ENCODE measurements at places on chromosomes 3 and 15.

GRCh38 chr3:157491136-157491535 is 12.1 kb downstream of the VEPH1 start:
- no peak for DNase-seq

DNA sequence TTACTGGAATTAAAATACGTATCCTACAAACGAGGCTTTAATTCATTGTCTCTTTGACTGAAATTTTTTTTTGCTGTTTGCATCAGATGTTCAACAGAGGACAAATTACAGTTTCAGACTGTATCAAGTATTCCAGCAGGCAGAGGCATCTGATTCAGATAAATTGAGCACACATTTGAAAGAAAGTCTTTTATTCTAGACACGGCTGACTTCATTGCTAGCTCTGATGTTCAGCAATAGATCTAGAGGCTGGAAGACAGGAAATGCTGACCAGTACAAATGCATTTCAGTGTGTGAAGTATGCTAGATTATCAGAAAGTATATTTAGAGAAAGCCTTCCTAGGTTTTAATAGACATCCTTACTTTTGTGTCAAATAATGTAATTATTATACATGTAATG is 472.2 kb downstream of the NLGN1 start:
- no peak for DNase-seq

DNA sequence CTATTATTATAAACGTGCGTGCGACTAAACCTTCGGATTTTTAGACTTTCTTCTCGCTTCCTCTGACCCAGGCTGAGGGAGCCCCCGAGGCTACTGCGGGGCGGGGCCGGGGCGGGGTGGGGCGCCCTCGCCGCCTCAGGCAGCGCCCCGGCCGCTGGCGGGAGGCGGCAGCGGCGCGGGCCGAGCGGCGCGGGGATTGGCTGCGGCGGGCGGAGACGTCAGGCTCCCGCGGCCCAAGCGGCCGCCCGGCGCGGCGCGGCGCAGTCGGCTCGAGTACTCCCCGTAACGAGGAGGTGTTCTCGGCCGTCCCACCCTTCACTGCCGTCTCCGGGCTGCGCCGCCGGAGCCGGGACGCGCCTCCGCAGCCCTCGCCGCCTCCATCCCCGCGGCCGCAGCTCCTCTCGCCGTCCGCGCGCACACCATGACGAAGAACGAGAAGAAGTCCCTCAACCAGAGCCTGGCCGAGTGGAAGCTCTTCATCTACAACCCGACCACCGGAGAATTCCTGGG is at the start of gene ATP1B3:
Gene ATP1B3, plus strand, starts transcription at position 263 of the 510 bp plus-strand sequence. Its CDS starts 159 bp downstream, at position 422.
- DNase-seq = peak; percentile 67

DNA sequence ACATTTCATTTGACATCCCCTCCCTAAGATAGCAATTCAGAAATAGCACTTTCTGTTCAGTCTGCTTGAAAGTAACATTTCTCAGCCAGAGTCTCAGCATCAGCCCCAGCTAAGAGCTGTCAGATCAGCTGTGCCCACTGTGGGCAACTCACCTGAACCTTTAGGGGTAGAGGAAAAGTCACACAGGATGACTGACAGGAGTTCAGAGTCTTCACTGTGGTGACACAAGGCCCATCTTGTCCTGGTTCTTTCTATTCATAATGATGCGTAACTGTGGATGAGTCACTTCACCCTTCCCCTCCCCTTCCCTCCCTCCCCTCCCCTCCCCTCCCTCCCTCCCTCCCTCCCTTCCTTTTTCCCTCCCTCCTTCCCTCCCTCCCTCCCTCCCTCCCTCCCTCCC is 96.1 kb upstream of the RASGRP1 start:
- DNase-seq = no peak

DNA sequence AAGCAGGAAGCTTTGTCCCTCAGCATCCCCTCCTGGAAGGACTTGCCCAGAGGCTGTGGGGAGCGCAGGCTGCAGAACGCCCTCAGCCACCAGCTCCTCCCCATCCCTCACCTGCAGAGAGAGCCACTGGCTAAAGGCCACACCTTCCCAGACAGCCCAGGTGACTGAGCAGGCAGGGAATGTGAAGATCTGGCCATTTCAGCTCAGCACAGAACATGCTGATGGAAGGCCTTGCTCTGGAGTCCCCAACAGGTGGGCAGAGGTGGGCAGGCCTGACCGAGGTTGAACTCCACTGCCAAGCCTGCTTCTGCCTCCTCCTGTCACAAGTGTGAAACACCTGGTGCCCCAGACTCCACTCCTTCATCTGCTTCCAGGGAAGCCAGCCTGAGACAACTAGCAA is 50.7 kb upstream of the SEC61A1 start:
- no peak for DNase-seq

DNA sequence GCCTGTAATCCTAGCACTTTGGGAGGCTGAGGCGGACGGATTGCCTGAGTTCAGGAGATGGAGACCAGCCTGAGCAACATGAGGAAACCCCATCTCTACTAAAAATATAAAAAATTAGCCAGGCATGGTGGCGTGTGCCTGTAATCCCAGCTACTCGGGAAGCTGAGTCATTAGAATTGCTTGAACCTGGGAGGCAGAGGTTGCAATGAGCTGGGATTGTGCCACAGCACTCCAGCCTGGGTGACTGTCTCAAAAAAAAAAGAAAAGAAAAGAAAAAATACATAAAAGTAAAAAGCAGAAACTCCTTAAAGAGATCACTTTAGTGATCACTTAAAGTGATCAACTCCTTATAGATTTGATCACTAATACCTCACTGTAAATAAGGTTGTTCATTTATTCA is 78.0 kb downstream of the GMPS start:
- DNase-seq = no peak

- DNase-seq = no peak
These were observed 244.5 kb downstream of the RBMS3 start for GRCh38 chr3:29525254-29525881.
